ENCODE measurements at places on chromosomes 3 and 15.

DNA sequence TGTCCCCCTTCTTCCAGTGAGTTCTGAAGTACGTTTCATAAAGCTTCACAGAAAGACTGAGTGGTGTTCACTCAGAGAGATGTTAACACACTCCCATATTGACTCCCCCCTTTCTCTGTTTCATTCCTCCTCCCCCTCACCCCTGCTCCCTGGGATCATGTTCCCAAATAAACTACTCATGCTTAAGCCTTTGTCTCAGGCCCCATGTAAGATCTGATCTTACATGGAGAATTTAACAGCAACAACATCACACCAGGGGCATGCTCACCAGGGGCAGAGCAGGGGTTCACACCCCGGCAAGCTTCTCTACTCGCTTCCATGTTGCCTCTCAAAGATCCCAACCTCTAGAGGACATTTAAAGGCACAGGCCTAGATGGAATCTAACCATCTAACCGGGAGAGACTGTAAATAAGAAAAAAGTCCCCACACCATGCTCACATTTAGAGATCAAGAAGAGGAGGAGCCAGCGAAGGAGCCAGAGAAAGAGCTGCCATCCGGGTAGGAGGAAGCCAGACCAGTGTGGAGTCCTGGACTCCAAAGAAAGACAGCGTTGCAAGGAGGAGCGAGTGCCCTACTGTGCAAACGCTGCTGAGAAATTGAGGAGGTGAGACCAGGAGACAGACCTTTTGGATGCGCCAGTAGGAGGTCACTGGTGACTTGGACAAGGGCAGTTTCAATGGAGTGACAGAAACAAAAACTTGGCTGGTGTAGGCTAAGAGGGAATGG is 21.4 kb upstream of the SRP14 start:
- DNase-seq = no peak

GRCh38 chr15:92599394-92599970 is 56.1 kb downstream of the FAM174B start:
- no peak for DNase-seq

DNA sequence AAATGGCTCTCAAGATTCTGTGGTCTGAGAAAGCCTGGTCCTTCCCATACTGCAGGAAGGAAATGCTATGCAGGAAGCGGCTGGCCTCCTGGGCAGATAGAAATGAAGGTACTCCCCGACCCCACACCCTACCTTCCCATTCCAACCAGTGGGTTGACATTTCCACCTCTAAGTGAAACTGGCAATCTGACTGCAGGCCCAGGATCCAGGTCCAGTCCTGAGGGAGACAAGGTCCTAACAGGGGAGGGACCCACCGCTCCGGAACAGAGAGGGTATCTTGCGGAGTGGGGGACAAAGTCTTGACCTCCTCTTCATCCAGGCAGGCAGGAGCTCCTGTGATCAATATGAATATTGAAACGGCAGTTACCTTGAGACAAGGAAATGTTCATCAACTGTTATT is 6.6 kb upstream of the LOXL1 start:
- no peak for DNase-seq

GRCh38 chr3:157713101-157713500 is 209.9 kb upstream of the VEPH1 start:
- DNase-seq = no peak

- DNase-seq = no peak
These were observed 37.9 kb downstream of the ACAD9 start for GRCh38 chr3:128917291-128917690.

GRCh38 chr15:59124261-59124660 is 19.3 kb downstream of the CCNB2 start:
- no peak for DNase-seq

DNA sequence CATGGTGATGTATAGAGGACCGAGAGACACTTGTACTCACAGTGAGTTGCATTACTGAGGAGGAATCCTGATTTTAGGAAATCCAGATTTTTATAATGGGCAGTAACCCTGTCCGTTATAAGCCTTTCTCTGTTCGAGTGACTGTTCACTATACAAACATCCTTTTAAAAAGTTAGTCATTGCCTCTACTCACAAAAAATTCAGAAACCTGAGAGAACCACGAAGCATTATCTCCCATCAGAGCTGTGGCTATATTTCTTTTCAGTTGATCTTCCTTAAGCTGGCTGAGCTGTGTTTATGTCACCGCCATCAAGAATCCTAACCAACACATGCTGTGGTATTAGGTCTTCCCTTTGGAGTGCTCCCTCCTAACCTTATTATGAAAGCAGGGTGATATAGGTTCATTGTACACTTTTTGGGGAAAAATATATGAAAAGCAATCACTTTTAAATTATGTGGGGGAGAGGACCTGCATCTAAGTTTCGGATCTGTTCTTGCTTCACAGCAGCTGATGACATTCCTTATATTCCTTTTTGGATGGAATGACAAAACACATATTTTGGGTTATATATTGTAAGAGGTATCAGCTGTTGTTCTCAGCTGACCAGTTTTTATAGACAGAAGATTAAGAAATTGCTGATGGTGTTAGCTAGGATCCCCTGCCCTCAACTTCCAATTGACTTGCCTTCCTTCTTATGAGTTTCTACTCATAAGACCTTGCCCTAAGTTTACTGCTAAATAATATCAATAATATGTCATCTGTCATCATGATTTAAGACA is 465.9 kb upstream of the RASGRP1 start:
- DNase-seq = no peak

DNA sequence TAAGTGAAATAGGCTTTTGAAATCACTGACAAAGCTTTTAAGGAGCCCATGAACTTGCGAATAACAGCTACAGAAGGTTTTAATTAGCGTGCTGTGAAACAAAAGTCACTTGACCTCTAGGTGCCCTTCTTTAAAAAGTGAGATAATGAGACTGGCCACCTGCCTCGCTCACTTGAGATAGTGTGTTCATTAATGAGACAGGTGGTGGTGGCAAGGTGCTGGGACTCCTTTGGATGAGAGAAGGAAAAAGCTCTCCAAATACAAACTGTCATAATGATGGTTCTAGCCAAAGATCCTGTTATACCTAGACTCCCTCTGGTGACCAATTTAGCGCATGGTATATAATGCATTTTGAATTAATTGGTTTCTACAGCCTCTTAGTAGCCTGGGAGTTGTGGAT is 22.7 kb upstream of the IREB2 start:
- DNase-seq = no peak

GRCh38 chr3:38662544-38662943 is 13.1 kb upstream of the SCN5A start:
- no peak for DNase-seq

DNA sequence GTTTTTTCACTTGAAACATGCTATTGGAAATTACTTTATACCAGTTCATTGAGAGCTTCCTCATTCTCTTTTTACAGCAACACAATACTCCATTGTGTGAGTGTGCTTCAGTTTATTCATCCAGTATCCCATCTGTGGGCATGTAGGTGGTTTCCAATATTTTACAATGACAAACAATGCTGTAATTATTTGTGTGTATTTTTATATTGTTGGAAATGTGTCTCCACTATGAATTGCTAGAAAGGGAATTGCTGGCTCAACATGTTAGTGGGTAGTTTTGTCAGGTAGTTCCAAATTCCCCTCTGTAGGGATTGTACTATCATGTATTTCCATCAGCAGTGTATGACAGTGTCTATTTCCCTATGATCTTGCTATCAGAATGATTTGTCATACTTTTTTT is 65.8 kb upstream of the MAGI1 start:
- DNase-seq = no peak

- no peak for DNase-seq
These were observed 42.9 kb downstream of the CHDH start for GRCh38 chr3:53803124-53803815.

GRCh38 chr15:30859091-30859874 is 44.4 kb upstream of the FAN1 start:
- no peak for DNase-seq

DNA sequence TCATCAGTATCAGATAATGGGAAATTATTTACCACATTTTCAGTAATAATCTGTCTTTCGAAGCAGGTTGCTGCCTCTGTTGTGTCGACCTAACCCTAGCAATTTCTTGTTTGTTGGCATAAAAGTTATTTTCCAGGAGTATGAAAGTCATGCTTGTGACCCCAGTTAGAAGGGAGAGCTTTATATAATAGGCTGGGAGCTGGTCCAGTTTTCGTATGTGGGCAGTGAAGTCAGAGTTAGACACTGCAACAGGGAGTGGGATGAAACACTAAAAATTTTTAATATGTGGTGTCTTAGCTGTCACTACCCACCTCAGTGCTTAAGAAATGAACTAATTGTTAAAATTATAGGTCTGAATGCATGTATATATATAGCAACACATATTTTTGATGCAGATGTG is 348.5 kb downstream of the FEZF2 start:
- DNase-seq = no peak

DNA sequence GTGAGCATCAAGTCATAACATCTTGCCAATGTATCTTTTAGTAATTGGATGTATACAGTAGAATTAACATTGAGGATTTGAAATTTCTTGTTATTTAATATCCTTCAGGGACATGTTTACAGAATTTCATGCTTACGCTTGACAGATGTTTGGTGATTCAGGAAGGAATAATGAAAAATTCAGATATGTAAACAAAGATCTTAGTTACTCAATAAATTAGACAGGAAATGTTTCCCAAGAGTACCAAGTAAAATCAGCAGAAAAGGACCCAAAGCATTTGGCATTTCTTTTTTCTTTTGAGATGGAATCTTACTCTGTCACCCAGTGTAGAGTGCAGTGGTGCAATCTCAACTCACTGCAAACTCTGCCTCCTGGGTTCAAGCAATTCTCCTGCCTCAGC is 4.7 kb upstream of the COL6A5 start:
- no peak for DNase-seq

DNA sequence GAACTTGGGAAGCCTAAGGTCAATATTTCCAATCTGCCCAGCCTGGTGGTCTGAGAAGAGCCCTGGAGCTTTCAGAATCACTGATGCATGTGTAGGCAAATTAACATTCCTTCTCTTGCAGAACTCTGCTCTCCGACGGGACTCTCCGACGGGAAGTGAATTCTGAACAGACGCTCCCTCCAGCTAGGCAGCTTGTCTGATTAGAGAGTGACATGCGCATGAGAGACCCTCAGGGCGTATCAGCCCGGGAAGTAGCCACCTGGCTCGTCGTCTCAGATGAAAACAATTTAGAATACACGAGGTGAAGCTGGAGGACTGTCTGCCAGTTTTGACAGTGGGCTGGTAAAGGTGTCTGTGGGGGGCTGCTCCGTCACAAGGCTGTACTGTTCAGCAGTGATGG is 103.1 kb downstream of the DGKG start:
- DNase-seq = no peak

DNA sequence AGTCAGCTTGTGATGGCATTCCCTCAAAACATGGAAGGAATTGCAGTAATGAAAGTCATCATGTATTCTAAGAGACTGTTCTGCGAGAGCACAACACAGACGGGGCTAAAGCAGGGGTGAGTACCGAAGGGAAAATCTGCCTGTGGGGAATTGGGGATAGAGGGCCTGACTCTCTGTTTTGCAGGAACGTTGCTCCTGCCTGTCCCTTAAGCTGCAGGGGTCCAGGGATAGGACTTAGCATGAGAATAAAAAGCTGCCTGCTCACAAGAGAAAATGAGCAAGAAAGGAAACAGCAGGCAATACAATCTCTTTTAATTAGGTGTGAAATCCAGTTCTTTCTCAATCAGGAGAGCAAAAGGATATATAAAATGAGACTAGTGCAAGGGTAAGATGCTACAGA is 62.2 kb downstream of the TIGIT start:
- DNase-seq = no peak

DNA sequence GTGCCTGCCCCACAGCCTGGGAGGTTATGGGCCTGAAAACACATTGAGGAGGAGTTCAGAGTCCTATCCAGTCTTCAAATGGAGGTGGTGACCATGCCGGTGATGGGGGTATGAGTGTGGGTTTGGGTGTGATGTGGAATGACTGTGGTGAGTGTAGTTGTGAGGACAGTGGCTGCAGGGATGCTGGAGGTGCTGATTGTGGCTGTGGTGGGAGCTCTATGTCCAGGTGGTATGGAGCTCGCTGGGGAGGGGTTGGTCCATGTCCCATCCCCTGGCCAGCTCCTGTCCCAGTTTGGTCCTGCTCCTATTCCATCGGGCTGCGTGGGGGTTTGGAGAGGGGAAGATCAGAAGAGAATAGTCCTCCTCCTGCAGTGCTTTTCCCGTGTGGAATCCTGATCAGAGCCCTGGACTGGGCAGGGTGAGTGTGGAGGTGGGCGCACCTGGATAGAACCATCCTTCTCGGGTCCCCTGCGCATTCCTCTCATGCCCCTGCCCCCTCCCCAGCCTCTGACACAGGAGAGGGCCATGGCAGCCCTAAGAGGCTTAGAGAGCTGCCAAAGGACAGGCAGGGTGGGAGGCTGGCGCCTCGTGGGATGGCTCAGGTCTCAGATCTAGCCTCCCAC is 23.0 kb upstream of the GOLGA6C start:
- DNase-seq = no peak

DNA sequence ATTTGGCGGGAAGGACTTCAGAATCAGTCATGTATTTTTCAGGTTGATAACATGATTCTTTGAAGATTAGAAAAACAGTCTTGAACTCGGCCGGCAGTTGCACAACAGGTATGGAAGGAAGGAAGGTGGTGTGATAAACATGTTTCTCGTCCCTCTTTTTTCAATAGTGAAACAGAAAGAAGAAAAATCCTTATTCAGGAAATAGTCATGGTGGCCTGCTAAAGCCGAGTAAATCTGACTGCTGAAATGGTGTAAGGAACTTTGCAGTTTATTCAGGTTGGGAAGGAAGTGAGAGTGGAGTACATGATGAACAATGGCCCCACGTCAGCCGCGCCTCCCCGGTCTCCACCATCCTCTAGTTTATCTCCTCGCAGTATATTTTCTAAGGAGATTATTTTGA is 6.7 kb downstream of the RASGRP1 start:
- DNase-seq = no peak

GRCh38 chr3:15973940-15974339 is 176.2 kb upstream of the ANKRD28 start:
- no peak for DNase-seq

DNA sequence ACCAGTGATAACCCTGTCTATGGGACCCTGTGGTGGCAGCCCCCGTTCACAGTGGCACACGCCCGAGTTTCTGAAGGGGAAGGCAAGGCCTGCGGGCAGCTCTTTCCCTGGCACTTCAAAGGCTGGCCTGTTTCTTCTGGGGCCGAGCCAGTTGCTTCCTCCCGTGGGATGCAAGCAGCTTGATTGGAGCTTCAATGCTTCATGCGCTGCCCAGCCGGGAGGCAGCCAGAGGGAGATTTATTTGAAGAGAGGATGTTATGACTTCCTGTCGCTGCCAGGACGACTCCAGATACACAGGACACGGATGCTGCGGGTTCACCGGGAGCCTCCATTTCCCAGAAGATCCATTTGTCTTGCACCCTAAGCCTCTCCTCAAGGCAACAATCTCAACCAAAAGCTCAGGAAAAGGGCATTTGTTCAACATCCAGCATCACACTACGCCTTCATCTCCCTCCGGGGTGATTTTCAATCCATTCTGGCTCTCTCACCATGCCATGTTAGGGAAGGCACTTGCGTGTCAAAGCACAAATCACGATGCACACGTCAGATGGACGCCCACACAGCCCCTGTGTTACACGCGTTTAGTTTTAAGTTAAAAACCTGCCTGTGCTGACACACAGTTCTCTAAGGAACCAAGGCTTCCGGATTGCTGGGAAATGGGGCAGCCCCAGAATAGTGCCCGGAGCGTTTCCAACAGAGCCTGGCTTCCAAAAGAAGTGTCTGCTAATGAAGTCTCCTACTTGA is 330.2 kb downstream of the OCA2 start:
- no peak for DNase-seq
